ENCODE measurements at places on chromosomes 1 and 21. TPM values are rescaled to one million over a fixed set of nuclear protein-coding genes. Genes with fewer than 3 reads are reported as not detected.

CYP4B1 gene
- not detected for total RNA-seq

PRRX1 gene
- 57.8 TPM for total RNA-seq

FAM72C gene
- total RNA-seq: 3.4 TPM

TRIM63 gene
- total RNA-seq: not detected

NPL gene
- total RNA-seq: 0.67 TPM

OR14K1 gene
- not detected for total RNA-seq

MAP1LC3C gene
- total RNA-seq: not detected

MPL gene
- not detected for total RNA-seq

ETNK2 gene
- total RNA-seq: 8.3 TPM

C1orf115 gene
- total RNA-seq: 2.2 TPM

DRAXIN gene
- 0.17 TPM for total RNA-seq

TMOD4 gene
- 0.45 TPM for total RNA-seq

LHX4 gene
- not detected for total RNA-seq

FMO1 gene
- total RNA-seq: 1.2 TPM

IL12RB2 gene
- not detected for total RNA-seq

ERG gene
- not detected for total RNA-seq

TMEM54 gene
- total RNA-seq: 57.3 TPM

ZNF648 gene
- not detected for total RNA-seq

DNALI1 gene
- total RNA-seq: 7.9 TPM

SPRR2B gene
- not detected for total RNA-seq

RNF186 gene
- not detected for total RNA-seq

LORICRIN gene
- not detected for total RNA-seq

TSPAN2 gene
- total RNA-seq: not detected

KCNE2 gene
- not detected for total RNA-seq

SEMA6C gene
- total RNA-seq: 2.1 TPM

CLIC6 gene
- total RNA-seq: under 0.01 TPM

SGIP1 gene
- 4.9 TPM for total RNA-seq

SNAPIN gene
- total RNA-seq: 72.1 TPM

CDK11B gene
- 16.5 TPM for total RNA-seq

TMEM240 gene
- 4.0 TPM for total RNA-seq

TFAP2E gene
- not detected for total RNA-seq

C1orf35 gene
- total RNA-seq: 12.6 TPM

COL16A1 gene
- total RNA-seq: 39.8 TPM

ENSA gene
- total RNA-seq: 131 TPM

SPAG17 gene
- total RNA-seq: not detected

STIL gene
- total RNA-seq: 16.0 TPM

HAPLN2 gene
- total RNA-seq: not detected

RHBG gene
- total RNA-seq: not detected

BCL10 gene
- 21.0 TPM for total RNA-seq

ZP4 gene
- not detected for total RNA-seq

FAAP20 gene
- 35.5 TPM for total RNA-seq

ANGPTL3 gene
- not detected for total RNA-seq

CCDC27 gene
- not detected for total RNA-seq

FCGR3A gene
- total RNA-seq: not detected

LRRC40 gene
- total RNA-seq: 25.6 TPM

BRINP3 gene
- not detected for total RNA-seq

CACHD1 gene
- total RNA-seq: 2.4 TPM

LPAR3 gene
- total RNA-seq: 3.0 TPM

NGF gene
- total RNA-seq: 0.50 TPM

CD52 gene
- not detected for total RNA-seq

SZT2 gene
- 9.8 TPM for total RNA-seq
